ENCODE measurements at places on chromosomes 4 and X. TPM values are rescaled to one million over a fixed set of nuclear protein-coding genes. Genes with fewer than 3 reads are reported as not detected.

The TMEM255A gene
- total RNA-seq, result 9.6 TPM

The ASB12 gene
- total RNA-seq, result 0.24 TPM

The HS6ST2 gene
- total RNA-seq, result 18.7 TPM

The SH3RF1 gene
- 31.3 TPM for total RNA-seq

The SGMS2 gene
- total RNA-seq, result 7.3 TPM

The ASB5 gene
- total RNA-seq, result 0.23 TPM

The NUDT10 gene
- total RNA-seq, result 20.2 TPM

The SSX4B gene
- not detected for total RNA-seq

The SOD3 gene
- 17.5 TPM for total RNA-seq

The SOWAHB gene
- 0.22 TPM for total RNA-seq

The ERVMER34-1 gene
- 3.7 TPM for total RNA-seq

The DIPK2B gene
- 6.6 TPM for total RNA-seq

The TMPRSS11A gene
- not detected for total RNA-seq

The CFAP47 gene
- total RNA-seq, result 0.60 TPM

The SEPSECS gene
- 8.8 TPM for total RNA-seq

All from ovary (tissue), 10 donors.